ENCODE measurements at places on chromosomes 2 and 18.

GRCh38 chr2:207621501-207622039 is 3.6 kb downstream of the METTL21A start:
- DNase-seq: no peak

DNA sequence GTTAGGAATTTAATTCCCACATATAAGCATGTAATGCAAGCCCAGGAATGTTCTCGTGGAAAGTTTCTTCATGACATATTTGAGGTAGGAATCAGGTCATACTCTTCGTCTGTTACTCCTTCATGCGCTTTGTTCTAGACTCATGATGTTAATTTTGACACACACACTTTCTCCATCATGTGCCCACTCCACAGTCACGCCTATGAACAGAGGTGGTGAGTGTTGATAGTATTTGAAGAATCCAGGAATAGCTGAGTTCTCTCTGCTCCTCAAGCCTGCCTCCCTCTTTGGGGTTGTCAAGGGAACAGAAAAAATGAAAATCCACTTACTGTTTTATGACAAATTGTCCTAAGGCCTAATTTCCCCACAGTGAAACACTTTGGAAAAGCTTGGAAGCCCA is 117.3 kb upstream of the SERPINE2 start:
- no peak for DNase-seq

GRCh38 chr2:83006961-83007360 is 1452.1 kb downstream of the SUCLG1 start:
- DNase-seq: no peak

DNA sequence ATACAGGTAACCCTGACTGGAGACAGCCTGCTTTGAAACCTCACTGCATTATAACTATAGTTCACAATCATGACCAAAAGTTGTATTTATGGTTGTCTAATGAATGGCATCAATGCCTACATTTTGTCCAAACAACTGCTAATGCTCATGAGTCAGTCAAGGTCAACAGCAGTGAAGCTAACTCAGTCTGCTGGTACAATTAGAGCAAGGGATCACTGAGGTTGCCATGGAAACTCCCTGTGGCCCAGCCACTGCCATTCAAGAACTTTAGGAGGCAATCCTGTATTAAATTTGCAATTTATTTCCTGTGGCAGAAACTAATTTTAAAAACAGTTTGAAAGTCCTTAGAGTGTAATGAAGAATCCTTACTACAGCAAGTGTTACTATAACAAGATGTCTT is 185.1 kb upstream of the SMAD7 start:
- DNase-seq: no peak

DNA sequence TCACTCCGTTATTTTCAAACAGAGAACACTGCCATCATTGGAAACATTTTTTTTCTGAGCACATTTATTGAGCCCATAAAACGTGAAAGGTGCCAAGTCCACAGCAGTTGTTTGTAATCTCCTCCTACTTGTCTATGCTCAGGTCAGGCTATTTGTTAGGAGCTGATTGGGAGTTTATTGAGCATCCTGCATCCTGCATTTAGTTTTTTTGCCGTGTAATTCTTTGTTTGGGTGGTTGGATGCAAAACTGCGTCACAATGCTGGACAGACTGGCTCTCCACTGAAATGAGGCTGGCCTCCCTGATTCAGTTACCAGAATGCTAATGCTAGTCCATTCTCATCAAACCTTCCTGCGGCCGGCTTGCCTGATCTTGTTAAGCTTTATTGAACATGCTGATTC is 71.4 kb downstream of the RAPGEF4 start:
- DNase-seq: no peak

GRCh38 chr2:140892911-140893637 is 1237.7 kb downstream of the LRP1B start:
- DNase-seq: no peak

GRCh38 chr2:37457401-37457901 is 113.0 kb downstream of the QPCT start:
- DNase-seq: no peak

DNA sequence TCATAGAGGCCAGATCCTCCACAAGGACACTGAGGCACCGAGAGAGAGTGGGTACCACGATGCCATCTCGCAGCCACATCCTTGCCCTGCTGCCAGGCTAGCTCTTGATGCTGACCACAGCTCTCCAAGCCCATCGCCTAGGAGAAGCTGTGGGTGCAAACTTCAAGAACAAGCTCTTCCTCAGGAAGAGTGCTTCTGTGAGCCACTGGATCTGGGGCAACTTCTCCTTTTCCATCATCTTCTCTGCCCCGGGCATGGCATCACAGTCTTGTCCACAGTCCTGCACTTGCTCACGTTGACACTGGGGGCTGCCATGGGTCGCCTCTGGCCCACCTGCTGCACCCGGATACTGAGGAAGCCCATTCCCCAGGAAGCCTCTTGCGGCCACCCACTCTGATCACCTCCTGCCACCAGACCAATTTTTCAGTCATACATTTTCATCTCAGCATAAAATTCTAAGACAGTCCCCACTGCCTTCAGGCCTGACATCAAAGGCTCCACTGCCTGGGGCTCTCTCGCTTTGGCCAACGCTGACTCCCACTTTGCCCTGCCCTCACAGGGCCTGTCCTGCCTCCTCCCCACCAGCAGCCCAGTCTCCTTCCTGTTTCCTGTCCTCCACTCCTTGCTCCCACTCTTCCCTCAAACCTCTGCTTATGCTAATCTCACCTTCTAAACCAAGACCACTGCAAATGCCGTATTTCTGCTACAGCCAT is 243.9 kb downstream of the AFF3 start:
- no peak for DNase-seq

- DNase-seq: peak; percentile 19
These were observed 271.3 kb downstream of the KCNS3 start for GRCh38 chr2:18149660-18150246.

- no peak for DNase-seq
These were observed 43.1 kb upstream of the GPC1 start for GRCh38 chr2:240392084-240392947.

- no peak for DNase-seq
These were observed 105.0 kb downstream of the GPD2 start for GRCh38 chr2:156541229-156541628.

GRCh38 chr2:217878915-217879590 is 123.7 kb downstream of the TNS1 start:
- no peak for DNase-seq

GRCh38 chr2:30443081-30443480 is 4.0 kb upstream of the LCLAT1 start:
- DNase-seq: no peak
